GM12864 (cell line): ENCODE measurements at places on chromosomes 7 and 10.

GRCh38 chr10:92846854-92847201 is 1.5 kb upstream of the EXOC6 start:
- DNase-seq = no peak

DNA sequence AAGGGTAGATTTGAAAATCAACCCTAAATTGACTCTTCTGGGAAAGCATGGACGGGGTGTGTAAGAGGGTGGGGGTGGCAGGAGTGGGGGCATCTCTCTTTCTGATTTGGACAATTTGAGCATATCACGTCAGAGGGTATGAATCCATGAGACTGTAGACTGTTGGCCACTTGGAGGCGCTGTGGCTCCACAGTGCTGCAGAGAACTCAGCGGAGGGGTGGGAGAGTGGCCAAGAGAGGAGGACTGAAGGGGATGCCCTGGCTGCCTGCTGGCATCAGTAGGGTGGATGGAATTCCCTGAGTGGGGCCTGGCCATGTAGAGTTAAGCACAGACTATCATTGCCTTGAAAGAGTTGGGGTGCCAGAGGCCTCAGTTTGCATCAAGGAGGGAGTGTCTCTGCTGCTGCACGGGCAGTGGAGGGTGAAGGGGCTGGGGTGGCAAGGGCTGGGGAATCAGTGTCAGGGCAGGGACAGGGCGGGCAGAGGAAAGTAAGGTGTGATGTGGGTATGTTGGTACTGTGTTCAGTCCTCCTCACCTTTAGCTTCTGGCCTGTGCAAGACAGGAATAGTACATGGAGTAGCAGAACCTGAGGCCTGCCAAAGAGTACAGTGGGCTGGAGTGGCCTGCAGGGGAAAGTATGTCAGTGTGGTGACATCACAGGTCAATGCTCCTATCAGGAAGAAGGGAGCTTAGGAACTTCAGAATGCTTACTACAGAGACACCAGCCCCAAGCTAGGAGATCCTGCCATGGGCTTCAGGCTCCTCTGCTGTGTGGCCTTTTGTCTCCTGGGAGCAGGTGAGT is 133.5 kb upstream of the PRSS58 start:
- no peak for DNase-seq

GRCh38 chr7:18671176-18671575 is 175.6 kb downstream of the HDAC9 start:
- DNase-seq = no peak

DNA sequence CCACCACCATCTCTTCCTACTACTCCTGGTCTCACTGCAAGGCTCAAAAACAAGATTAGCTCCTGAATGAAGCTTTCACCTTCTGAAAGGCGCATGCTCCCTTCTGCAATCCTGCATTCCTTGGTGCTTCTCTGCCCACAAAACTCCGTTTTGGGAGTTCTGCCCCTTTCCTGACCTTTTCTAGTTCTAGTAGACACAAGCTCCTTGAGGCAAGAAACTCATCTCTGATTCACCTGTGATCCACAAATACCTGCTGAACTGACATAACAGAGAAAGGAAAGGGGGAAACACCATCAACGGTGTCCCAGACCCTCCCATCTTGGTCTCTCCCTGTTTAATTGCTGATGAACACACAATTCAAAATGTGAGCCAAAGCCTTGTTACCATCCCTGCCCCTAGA is 64.0 kb upstream of the EGR2 start:
- DNase-seq = no peak

DNA sequence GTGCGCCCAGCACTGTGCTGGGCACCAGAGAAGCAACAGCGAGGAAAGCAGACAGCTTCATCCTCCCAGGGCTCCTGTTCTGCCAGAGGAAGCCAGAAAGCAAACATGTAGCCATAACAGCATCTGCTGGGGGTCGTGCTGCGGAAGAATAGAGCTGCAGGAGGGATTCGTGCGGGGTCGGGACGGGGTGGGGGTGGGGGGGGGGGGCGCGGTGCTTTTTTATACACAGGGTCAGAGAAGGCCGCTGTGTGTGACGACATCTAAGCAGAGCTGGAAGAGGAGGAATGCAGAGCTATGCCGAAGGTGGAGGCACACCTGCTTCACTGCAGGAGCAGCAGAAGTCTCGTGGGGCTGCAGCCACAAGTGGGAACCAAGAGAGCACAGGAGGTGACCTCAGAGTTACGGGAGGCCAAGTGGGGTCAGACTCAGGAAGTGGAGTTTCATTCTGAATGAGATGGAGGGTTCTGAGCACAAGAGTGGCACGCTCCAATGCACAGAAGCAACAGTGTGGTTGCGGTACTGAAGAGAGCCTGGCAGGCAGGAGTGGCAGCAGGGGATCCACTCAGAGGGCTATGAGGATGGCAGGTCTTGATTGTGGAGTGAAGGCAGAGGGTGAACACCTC is 11.1 kb downstream of the PKD1L1 start:
- peak; percentile 96 for DNase-seq

DNA sequence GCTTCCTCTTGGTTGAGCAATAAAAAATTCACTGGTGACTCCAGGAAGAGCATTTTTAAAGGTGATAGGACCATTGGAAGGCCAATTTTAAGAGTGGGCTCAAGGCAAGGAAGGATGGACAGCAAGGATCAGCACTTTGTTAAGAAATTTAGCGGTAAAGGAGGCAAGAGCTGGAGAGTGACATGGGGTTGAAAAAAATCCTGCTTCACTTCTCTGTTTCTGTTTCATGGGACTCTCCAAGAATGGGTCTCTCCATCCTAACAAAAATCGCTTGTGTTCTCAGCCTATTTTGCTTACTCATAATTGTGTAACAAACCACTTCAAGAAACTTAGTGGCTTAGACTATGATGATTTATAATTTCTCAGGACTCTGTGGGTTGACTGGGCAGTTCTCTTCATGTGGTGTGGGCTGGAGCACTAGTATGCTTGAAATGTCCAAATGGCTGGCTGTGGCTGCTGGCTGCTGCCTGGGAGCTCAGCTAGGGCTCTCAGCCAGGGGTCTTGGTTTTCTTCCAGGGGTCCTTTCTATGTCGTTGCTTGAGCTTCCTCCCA is 59.8 kb upstream of the ZNRF2 start:
- DNase-seq = no peak

GRCh38 chr7:88500131-88500530 is 193.4 kb upstream of the STEAP4 start:
- DNase-seq = no peak

- no peak for DNase-seq
Measured at GRCh38 chr7:22430457-22430856, 69.5 kb downstream of the STEAP1B start.

- DNase-seq = no peak
Measured at GRCh38 chr7:39594988-39595620, 28.3 kb upstream of the RALA start.

GRCh38 chr10:47277352-47278151 is 22.4 kb upstream of the GDF10 start:
- no peak for DNase-seq

- no peak for DNase-seq
Measured at GRCh38 chr7:5132539-5132938, 57.5 kb upstream of the WIPI2 start.

GRCh38 chr7:146115851-146116520 is 615 bp upstream of the CNTNAP2 start:
- no peak for DNase-seq

GRCh38 chr10:10792681-10793080 is 225.0 kb upstream of the CELF2 start:
- DNase-seq = no peak

DNA sequence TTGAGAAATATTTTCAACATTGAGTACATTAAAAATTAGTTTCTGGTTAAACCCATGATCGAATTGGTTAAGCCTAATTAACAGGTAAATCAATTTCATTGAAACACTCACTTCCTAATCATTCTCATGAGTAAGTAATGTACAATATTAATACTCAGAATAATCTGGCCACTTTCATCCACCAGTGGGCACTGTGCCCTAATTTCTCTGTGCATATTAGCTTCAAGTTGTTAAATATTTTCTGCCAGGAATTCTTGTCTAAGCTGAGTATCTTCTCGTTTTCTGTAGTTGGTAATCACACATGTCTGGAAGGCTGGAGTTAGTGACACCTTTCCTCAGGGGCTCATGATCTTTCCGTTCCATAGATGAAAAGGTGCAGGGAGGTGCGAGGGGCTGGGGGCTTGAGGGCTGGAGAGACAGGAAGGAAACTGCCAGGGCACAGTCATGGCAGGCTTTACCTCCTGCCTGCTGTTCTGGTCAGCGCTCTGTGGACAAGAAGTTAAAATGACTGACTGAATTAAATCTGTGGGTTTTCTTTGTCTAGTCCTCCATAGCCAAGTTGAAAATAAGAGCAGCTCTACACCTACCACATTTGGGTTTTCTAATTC is 71.9 kb downstream of the WIPF3 start:
- DNase-seq = peak; percentile 2

DNA sequence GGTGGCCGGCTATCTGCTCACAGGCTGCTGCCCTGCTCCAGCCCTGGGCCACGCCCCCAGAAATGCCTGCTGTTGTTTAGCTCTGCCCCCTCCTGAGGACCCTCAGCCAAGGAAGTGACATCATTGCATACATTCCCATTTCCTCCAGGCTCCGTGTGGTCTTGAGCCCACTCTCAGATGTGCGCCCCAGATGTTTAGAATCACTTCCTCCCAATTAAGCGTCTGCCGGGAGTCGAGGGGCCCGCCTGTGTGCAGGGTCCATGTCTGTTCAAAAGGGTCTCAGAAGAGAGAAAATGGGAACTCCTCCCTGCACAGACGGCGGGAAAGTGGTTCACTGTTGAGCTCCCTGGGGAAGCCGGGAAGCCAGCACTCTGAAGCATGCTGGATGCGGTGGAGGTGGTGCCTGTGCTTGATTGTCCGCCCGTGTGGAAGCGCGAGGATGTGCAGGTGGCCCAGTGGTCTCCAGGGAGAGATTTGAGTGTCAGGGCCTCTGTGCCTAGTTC is 116.9 kb upstream of the PPIF start:
- DNase-seq = no peak

GRCh38 chr7:74040101-74040790 is 12.3 kb downstream of the ELN start:
- DNase-seq = no peak

DNA sequence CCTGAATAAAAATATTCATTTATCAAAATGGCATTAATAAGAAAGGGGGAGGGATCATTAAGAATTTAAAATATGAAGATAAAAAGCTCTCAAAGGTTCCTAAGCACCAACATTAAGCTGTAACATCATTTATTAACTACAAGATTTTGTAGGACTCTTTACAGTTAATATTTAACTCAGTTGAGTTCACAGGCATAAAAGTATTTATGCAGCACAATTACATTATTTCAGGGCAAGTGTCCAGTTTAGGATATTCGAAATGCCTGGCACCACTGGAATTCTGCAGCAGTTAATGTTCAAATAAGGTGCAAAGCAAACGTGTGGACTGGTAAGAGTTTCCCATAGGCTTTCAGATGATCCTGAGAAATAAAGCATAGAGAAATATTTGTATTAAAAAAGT is 30.5 kb downstream of the NPS start:
- no peak for DNase-seq

DNA sequence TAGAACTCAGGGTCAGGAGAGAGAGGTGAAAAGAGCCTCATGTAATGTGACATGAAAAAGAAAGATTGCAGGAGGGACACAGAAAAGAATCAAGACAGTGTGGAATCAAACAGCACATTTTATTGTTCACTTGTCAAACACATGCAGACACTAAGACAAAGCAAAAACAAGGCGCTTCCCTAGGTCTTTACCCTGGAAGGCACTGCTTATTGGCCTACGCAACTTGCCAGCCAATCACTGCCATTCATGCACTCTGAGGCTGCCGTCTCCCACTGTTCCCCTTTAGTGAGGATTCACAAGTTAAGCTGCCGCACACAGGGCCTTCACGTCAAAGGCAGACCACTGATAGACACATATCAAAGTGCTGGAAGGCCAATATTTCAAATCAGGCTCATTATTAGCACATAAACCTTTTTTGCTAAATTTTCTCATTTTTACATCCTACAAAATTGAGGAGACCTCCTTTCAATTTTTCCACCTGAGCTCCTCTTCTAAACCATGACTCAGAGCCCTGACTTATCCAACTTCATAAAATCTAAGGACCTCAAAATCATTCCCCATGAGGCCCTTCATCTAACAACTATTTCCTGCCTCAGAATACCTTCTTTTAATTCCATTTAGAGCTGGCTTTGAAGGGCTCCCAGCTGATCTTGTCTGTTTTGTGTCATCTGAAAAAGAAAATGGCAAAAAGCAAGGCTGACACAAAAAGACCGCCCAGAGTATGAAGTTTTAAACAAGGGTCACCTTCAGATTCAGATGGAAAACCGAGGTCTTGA is 149.4 kb downstream of the CHCHD3 start:
- DNase-seq = no peak

DNA sequence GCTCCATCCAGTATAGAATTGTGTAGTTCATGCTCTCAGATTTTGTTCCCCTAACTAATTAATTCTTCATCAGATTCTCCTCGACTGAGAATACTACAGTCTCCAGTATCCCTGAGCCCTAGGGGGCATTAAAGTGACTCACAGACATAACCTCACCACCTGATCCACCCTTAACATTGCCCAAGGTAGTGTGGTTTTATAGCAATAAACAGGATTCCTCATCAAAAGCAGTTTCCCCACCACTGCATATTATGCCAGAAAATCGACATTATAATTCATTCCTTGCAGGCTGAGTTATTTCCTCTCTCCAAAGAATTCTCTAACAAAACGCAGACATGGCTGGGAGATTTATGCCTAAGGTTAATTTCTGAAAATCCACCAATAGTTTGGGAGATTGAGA is 1402.5 kb upstream of the CELF2 start:
- DNase-seq = no peak

GRCh38 chr10:62230344-62231121 is 38.1 kb downstream of the RTKN2 start:
- DNase-seq = no peak

GRCh38 chr10:124250506-124250905 is 157.1 kb upstream of the CHST15 start:
- DNase-seq = no peak

DNA sequence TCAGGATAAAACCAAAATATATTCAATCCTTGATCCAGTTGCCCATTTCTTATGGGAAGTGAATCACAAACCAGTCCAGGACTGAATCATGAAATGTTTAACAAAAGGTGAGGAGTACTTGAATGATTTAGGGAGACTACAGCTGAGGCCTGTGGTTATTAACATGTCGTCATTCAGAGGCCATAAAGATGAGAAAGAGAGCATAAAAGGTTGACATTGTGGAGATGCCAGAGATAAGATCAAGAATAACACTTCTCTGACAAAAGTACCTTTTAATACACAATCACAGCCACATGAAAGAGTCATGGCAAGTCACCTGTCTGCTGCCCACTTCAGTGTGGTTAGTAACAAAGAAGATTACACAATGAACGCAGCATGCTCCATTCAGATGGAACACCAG is 1195.7 kb upstream of the SORCS1 start:
- DNase-seq = no peak

DNA sequence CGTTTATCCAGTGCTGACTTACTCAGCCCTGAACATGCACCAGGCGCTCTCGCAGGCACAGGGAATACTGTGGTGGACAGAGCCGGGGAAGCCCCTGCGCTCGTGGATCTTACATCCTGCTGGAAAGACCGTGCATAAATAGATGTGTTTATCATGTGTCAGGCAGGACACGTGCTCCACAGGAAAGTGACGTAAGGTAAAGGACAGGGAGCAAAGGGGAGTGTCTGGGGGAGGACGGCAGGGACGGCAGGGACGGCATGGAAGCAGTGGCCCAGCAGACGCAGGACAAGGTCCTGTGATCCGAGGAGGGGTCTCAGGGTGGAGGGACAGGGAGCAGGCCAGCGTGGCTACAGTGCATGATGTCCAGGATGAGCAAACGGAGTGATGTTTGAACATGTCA is 410.5 kb downstream of the PAXIP1 start:
- no peak for DNase-seq
